ENCODE measurements at places on chromosomes 16 and 17. TPM values are rescaled to one million over a fixed set of nuclear protein-coding genes. Genes with fewer than 3 reads are reported as not detected.

The ALOX12 gene
- polyA plus RNA-seq: 0.84 TPM

The KRT33B gene
- polyA plus RNA-seq: 0.08 TPM

The CCDC200 gene
- polyA plus RNA-seq: 3.2 TPM

The CCDC40 gene
- polyA plus RNA-seq: 4.4 TPM

The SMPD3 gene
- 1.5 TPM for polyA plus RNA-seq

The TVP23B gene
- 27.0 TPM for polyA plus RNA-seq

The UMOD gene
- not detected for polyA plus RNA-seq

The NPIPB13 gene
- polyA plus RNA-seq: 8.3 TPM

The RPH3AL gene
- 4.6 TPM for polyA plus RNA-seq

GRCh38 chr16:85288341-85288868, 176.1 kb upstream of the CIBAR2 start:
- DNase-seq: no peak

- DNase-seq: peak; percentile 76
These were observed 78.4 kb upstream of the NKD1 start for GRCh38 chr16:50469744-50470321.

DNA sequence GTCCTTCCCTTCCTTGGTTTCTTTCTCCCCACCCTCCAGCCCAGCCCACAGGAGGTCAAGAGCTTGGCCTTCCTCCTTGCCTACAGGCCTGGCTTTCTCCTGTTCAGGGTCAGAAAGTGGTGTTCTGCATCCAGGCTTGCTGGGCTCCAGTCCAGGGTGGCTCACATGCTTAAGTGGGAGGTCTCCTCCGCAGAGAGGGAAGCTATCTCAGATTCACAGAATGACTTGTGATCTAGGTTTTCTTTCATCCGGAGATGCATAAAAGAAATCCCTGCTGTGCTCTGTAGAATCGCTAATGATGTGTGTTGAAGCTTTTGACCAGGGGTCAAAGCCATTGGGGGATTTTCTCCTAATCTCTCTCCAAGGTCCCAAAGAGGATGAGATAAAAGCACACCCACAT, 382.3 kb upstream of the EEF2KMT start:
- no peak for DNase-seq

DNA sequence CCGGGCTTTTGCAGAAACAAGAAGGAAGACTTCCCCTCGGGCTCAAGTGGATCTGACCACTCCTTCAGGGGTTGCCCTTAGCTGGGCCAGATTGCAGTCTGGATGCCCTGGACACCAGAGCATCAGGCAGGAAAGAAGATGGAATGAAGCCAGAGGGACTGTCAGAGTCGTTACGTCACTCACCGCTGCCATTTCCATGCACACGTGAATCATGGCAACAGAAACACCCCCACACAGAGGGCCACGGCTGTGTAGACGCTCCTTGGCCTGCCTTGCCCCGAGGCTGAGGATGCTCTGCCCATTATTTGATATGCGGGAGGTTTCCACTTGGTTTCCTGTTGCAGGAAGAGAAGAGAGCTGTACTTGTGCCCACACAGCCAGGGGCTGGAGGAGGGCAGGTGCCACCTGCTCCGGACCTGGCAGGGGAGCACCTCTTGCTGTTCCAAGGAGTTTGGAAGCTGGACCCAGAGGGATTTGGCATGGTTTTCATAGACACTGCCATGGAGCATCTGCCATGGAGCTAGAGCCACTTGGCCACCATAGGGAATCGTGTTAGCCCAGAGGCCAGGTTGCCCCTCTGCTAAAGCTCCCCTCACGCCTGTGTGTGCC, 29.4 kb downstream of the RBFOX3 start:
- DNase-seq: no peak

DNA sequence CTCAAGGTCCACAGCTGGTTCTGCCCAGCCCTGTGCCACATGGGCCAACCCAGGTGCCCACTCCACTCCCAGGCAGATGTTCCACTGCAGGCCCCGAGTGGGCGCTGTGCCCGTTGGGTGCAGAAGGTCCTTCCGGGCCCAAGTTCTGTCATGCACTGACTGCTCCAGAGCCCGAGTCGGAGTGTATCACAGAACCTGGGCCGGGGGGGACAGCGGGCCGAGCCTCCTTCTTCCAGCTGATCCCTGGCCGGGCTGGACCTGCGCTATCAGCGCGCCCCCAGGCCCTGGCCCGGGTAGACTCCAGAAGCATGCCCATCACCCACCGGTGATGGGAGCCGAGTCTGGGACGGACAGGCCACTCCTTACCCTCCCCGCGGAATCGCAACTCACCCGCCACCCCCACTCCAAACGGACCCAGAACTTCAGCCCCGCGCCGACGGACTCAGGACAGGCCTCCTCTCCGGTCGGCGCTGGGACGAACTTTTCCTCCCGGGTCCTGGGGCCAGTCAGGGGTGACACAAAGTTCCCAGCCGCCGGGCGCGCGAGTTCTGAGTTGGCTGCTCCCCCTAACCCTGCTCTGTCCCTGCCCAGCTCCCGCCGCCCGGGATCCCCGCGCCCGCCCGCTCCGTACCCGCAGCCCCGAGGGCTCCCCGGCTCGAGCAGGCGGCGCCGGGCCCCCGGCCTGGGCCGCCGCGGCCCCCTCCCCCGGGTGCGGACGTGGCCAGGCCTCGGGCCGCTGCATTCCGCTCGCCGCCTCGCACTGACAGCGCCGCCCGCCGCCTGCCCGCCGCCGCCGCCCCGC, at the start of gene COPZ2:
Gene COPZ2 (minus strand): TSS at position 762 of the 802 bp plus-strand sequence. CDS start 20 bp downstream, at position 742.
- DNase-seq: peak; percentile 63

DNA sequence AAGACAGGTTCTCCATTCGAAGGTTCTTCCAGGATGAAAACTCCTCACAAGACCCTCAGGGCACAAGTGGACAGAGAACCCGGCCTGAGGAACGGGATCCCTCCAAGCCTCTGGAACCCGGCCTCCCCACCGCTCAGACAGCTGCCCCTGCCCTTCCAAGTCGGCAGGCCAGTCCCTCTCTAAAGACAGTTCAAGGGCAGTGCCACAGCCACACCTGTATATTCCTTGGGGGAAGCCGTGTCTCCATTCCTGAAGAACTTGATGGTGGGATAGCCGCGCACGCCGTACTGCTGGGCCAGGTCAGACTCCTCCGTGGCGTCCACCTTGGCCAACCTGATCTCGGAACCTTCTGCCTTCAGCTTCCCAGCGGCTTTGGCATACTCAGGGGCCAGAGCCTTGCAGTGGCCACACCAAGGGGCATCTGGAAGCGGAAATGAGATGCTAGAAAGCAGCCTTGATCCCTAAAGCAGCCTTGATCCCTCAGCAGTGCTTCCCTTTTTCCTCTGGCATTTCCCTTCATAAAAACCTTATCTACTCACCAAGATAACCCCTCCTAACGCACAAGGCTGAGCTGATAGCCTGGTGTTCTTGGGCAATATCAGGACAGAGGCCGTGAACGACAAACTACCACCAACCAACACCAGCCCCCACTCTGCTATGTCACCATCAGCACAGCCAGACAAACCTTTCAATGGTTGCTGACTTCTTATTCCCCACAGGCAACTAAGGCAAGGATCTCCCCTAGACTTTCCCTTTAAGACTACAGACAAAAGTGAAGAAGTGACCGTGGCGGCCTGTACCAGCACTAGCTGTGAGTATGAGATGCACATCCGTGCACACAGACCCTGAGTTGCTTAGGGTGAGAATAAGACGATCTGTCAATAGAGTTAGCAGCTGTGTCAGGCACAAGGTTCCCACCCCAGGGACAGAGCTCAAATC, 1.1 kb downstream of the P4HB start:
- no peak for DNase-seq

GRCh38 chr17:61335845-61336655, 63.6 kb upstream of the TBX2 start:
- peak; percentile 77 for DNase-seq

- DNase-seq: no peak
These were observed 12.6 kb upstream of the TCF25 start for GRCh38 chr16:89860747-89861304.

DNA sequence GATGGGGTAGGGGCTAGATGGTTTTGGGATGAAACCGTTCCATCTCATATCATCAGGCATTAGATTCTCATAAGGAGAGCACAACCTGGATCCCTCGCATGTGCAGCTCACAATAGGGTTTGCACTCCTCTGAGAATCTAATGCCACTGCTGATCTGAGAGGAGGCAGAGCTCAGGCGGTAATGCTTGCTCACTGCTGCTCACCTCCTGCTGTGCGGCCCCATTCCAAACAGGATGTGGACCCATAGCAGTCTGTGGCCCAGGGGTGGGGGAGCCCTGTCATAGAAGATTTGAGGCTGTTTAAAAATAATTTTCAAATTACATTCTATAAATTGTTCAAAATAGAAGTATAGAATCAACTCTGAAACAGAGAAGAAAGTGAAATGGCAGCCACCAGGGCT, 50.8 kb downstream of the PHKB start:
- DNase-seq: no peak

DNA sequence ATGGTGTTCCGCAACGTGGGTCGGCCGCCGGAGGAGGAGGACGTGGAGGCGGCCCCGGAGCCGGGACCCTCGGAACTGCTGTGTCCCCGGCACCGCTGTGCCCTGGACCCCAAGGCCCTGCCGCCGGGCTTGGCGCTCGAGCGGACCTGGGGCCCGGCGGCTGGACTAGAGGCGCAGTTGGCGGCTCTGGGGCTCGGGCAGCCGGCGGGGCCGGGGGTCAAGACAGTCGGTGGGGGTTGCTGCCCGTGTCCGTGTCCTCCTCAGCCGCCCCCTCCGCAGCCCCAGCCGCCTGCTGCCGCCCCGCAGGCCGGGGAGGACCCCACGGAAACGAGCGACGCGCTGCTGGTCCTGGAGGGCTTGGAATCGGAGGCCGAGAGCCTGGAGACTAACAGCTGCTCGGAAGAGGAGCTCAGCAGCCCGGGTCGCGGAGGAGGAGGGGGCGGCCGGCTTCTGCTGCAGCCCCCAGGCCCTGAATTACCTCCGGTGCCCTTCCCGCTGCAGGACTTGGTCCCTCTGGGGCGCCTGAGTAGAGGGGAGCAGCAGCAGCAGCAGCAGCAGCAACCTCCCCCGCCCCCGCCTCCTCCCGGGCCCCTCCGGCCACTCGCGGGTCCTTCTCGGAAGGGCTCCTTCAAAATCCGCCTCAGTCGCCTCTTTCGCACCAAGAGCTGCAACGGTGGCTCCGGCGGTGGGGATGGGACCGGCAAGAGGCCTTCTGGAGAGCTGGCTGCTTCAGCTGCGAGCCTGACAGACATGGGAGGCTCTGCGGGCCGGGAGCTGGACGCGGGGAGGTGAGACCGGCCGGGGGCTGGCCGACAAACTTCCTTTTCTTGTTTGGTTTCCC, 821 bp downstream of the SOCS7 start:
- peak; percentile 47 for DNase-seq

DNA sequence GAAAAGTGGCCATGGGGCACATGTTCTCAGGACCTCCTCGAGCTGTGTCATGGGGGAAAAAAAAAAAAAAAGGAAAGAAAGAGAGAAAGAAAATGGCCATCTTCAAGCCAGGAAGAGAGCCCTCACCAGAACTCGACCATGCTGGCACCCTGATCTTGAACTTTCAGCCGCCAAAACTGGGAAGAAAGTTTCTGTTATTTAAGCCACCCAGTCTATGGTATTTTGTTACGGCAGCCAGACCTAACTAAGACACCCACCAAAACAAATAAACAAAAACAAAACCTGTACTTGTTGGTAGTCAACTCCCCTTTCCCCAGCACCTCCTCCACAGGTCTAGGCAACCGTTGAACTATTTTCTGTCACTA, 26.1 kb upstream of the SLC13A2 start:
- DNase-seq: no peak

DNA sequence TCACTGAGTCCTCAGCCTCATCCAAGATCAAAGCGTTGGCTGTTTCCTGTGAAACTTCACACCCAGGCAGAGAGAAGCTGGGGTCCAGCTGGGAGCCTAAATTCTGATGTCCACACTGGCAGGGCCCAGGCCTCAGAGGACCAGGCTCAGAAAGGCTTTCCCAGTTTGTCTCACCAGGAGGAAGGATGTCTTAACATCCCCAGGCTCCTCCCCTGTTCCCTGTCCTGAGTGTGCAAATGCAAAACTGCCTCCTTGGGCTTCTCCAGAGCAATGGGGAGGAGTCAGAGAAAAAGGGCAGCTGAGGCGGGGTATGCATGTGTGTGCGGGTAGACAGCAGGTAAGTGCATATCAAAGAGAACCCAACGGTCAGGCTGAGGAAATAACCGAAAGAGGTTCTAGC, 45.7 kb downstream of the CUEDC1 start:
- no peak for DNase-seq

- no peak for DNase-seq
These were observed 315.8 kb downstream of the HAPSTR1 start for GRCh38 chr16:9407206-9407758.

DNA sequence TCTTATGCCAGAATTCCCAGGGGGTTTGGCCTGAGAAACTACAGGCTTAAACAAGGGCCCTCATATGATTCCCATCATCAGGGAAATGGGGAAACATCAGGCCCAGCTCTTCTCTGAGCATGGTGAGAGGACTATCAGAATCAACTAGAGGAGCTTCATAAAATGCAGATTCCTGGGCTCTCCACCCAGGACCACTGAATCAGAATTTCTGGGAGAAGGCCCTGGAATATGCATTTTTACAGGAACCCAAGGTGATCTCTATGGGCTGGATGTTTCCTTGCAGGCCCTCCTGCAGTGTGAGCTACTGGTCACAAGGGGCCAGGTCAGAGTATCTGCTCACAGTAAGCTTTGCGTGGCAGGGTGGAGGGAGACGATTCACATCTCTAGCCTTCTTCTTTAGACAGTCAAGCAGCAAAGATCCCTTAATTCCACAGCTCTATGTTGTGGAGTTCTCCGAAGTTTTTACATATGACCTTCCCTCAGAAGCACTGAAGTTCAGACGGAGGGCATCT, 38.8 kb upstream of the HOXB13 start:
- no peak for DNase-seq

- no peak for DNase-seq
These were observed 32.5 kb upstream of the ENDOV start for GRCh38 chr17:80382446-80382845.

DNA sequence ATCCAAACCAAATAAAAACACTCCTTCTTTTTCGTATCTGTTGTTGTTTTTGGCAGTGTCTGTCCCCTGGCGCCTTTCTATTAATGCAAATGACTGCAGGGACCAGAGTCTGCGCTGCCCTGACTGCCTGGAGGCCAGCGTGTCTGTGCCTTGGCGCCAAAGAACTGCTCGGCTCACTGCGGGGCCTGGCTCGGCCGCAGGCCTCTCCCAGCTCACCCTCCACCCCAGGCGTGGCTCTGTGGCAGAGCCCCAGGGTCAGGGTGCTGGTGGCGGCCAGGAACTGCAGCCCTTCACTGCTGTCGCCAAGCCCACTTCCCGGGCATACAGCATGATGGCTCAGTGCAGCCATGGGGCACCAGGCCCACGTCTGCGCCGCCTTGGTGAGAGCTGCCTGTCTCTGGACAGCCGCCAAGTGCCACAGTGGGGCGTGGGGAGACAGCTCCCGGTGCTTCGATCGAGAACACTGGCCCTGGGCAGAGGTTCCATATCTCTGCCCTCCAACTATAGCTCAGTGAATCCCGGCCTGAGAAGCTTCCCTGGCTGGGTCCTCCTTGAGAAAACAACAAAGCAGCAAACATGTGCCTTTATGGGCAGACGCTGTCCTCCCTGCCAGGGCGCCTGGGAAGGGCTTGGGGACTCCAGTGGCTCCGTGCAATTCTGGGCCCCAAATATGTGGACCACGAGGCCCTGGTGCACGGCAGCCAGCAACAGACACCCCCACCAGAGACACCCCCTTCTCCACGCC, 11.1 kb downstream of the CANT1 start:
- no peak for DNase-seq
